Adipose tissue (tissue), 3 donors: ENCODE measurements at places on chromosomes 7 and 10. TPM values are rescaled to one million over a fixed set of nuclear protein-coding genes. Genes with fewer than 3 reads are reported as not detected.

Gene JCAD
- 40.2 TPM for polyA plus RNA-seq

Gene SSC4D
- 2.9 TPM for polyA plus RNA-seq

Gene NUTM2E
- polyA plus RNA-seq: 0.58 TPM

Gene USP6NL
- 4.9 TPM for polyA plus RNA-seq

Gene GRID2IP
- polyA plus RNA-seq: 0.03 TPM

Gene CH25H
- 20.7 TPM for polyA plus RNA-seq

Gene DNAJC12
- 0.52 TPM for polyA plus RNA-seq

Gene C7orf33
- polyA plus RNA-seq: not detected

Gene ST8SIA6
- polyA plus RNA-seq: 0.56 TPM

Gene SSMEM1
- polyA plus RNA-seq: not detected

Gene KLF14
- 0.31 TPM for polyA plus RNA-seq

Gene MRC1
- polyA plus RNA-seq: 5.0 TPM

Gene CYP3A4
- 0.22 TPM for polyA plus RNA-seq

Gene GPR37
- 0.62 TPM for polyA plus RNA-seq

Gene SPAG6
- polyA plus RNA-seq: not detected

Gene AKR1C8
- polyA plus RNA-seq: 0.34 TPM

Gene FGFBP3
- 0.83 TPM for polyA plus RNA-seq

Gene CALN1
- not detected for polyA plus RNA-seq

Gene PARG
- 6.7 TPM for polyA plus RNA-seq

Gene EBLN1
- not detected for polyA plus RNA-seq

Gene PAPOLB
- not detected for polyA plus RNA-seq

Gene DYDC2
- polyA plus RNA-seq: 0.07 TPM

Gene FBXO24
- polyA plus RNA-seq: 0.16 TPM

Gene FAM237B
- not detected for polyA plus RNA-seq

Gene CCZ1B
- 11.3 TPM for polyA plus RNA-seq

Gene GDF10
- 7.0 TPM for polyA plus RNA-seq

Gene THSD7A
- polyA plus RNA-seq: 0.28 TPM

Gene HHEX
- polyA plus RNA-seq: 15.5 TPM

Gene ELN
- polyA plus RNA-seq: 126 TPM

Gene AGMO
- 1.7 TPM for polyA plus RNA-seq

Gene FFAR4
- polyA plus RNA-seq: 9.3 TPM

Gene SEMA4G
- polyA plus RNA-seq: 10.0 TPM

Gene VPS41
- polyA plus RNA-seq: 14.6 TPM

Gene NRG3
- polyA plus RNA-seq: 0.18 TPM

Gene CALCR
- polyA plus RNA-seq: not detected

Gene HTRA1
- polyA plus RNA-seq: 244 TPM

Gene MMS19
- polyA plus RNA-seq: 30.1 TPM

Gene IFIT1B
- not detected for polyA plus RNA-seq

Gene SKIDA1
- 0.34 TPM for polyA plus RNA-seq

Gene CCL26
- polyA plus RNA-seq: 10.6 TPM

Gene RBP4
- 1,290 TPM for polyA plus RNA-seq

Gene SPDYE5
- polyA plus RNA-seq: not detected

Gene FXYD4
- 0.15 TPM for polyA plus RNA-seq

Gene SNCG
- 100 TPM for polyA plus RNA-seq

Gene NME8
- 0.31 TPM for polyA plus RNA-seq

Gene CDC14C
- not detected for polyA plus RNA-seq
